Stimulated activated CD8-positive, alpha-beta memory T cell treated with anti-CD3 and anti-CD28 coated beads, Interleukin-4, amount 100 ng/mL, for 1 hour (primary cell): ENCODE measurements at places on chromosomes 12 and 14.

DNA sequence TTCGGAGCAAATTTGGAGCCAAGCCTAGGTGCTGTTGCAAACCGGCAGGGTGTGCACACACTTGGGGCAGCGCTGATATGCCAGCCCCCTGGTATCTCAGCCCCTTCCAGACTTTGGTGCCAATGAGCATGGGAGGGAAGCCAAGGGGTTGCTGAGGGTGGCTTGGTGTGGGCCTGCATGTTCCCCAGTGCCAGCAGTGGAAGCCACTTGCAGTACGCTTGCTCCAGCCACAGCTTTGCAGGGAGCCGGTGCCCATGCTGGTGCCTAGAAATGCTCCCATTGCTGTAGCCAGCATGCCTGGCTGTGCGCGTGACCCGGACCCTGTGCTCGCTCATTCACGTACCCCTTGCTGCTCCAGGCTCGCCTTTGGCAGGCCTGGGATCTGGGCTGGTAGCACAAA, 67.1 kb upstream of the DNM1L start:
- no peak for DNase-seq

DNA sequence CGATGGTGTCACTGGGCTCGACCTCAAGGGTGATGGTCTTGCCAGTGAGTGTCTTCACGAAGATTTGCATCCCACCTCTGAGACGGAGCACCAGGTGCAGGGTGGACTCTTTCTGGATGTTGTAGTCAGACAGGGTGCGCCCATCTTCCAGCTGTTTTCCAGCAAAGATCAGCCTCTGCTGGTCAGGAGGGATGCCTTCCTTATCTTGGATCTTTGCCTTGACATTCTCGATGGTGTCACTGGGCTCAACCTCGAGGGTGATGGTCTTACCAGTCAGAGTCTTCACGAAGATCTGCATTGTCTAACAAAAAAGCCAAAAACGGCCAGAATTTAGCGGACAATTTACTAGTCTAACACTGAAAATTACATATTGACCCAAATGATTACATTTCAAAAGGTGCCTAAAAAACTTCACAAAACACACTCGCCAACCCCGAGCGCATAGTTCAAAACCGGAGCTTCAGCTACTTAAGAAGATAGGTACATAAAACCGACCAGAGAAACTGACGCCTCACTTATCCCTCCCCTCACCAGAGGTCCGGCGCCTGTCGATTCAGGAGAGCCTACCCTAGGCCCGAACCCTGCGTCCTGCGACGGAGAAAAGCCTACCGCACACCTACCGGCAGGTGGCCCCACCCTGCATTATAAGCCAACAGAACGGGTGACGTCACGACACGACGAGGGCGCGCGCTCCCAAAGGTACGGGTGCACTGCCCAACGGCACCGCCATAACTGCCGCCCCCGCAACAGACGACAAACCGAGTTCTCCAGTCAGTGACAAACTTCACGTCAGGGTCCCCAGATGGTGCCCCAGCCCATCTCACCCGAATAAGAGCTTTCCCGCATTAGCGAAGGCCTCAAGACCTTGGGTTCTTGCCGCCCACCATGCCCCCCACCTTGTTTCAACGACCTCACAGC, 717 bp downstream of the UBC start:
- peak; percentile 87 for DNase-seq

- no peak for DNase-seq
Measured at GRCh38 chr14:94473666-94474410, 2.2 kb downstream of the SERPINA9 start.

GRCh38 chr12:42213954-42214426, 24.1 kb downstream of the YAF2 start:
- DNase-seq: no peak

- no peak for DNase-seq
Measured at GRCh38 chr12:106300761-106301160, 1.8 kb upstream of the TCP11L2 start.

DNA sequence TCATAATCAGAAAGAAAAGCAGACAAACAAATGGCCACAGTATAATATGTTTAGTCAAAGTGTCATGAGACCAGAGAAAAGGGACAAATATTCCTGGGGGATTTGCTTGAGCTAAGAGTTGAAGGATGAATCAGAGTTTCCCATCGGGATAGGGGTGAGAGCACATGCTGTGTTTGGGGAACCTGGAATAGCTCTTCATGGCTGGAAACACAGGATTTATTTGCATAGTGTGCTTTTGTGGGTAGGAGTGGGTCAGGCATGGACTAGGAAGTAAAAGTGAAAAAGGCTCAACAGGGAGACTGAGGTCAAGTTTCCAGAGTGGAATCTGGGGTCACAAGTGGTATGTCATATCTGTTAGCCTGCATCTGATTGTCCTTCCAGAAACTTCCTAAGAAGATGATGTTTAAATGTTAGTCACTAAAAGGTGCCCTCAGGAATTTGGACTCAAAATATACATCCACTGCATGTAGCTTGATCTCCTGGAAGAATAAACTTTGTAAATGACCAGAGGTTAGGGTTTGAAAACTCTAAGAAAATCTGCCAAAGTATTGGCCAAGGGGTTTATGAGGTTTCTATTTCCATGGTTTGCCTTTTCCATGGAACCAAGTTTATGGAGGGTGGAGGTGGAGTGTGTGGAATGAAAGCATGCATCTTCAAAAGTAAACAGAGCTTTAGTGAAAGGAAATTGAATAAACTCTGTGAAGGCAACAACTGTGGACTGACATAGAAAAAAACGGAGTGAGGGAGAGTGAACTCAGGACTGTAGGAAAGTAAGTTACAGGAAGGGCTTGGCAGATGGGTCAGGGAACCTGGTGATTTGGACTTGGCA, 344.6 kb downstream of the C12orf75 start:
- DNase-seq: no peak

DNA sequence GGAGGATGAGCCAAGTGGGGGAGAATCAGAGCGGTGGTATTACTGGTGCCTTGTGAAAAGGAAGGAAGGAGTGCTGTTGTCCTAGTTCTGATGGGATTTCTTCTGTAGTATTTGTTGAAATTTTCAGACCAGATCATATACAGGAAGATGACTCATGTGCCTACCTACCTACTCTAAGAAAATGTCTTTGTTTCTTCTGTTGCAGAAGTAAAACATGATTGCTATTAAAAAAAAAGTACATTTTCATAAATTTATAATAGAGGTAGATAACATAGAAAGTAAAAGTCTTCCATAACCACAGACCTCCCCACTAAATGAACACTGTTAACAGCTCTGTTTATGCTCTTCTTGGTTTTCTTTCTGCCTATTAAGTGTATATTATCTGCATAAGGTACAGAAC, 26.9 kb downstream of the SAMD4A start:
- no peak for DNase-seq

DNA sequence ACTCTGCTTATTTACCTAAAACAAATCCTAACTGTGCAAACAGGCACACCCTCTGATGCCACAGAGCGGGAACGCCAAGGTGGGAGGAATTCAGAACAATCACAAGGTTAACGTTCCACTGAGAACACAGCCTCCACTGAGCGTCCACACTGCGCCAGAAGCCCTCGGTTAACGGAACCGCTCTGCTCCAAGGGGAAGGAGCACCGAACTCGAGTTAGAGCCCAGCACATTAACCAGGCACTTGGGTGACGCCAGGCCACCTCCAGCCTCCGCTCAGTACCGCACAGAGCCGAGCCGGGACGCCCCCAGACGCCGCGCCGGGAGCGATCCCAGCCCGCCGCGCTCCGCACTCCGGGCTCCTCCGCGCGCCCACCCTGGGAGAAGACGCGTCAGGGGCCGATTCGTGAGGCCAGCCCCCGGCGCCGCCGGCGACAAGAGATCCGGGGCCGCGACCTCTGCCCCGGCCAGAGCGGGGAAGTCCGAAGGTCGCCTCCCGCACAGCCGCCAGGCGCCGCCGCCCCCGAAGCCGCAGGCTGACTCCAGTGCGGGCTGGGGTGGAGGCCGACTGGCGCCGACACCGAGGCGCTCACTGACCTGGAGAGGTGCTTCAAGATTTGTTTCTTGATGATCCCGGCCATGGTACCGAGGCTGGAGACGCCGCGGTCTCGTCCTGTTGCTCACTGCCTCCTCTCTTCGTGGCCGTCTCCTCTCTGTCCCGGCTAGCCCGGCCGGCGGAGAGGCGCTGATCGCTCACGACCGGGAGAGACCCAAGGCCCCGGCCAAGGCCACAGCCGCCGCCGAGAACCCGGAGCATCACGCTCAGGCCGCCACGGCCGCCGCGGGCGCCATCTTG, 450 bp downstream of the BLTP3B start:
- peak; percentile 17 for DNase-seq

- no peak for DNase-seq
Measured at GRCh38 chr12:111777345-111778045, 10.8 kb downstream of the ALDH2 start.

DNA sequence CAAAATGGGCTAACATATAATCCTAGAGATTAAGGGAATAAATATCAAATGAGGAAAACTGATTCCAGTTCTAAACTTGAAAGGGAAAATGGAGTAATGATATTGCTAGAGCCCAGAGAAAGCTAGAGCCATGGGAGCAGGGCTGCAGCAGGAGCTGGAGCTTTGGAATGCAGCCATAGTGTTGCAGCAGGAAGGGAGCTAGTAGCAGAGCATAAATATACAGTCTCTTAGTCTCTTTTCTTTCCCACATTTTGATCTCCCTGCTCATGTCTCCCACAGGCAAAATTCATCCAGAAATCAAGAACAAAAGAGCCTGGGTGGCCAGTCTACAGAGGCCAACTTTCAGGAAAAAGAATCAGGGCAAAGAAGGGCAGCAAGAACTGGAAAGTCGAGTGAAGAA, 253.7 kb downstream of the ATXN7L3B start:
- no peak for DNase-seq

GRCh38 chr12:6827982-6828780, at the start of gene P3H3:
Gene P3H3 (plus strand): TSS chr12:6828407. CDS start chr12:6828441, 34 bp downstream.
- no peak for DNase-seq

DNA sequence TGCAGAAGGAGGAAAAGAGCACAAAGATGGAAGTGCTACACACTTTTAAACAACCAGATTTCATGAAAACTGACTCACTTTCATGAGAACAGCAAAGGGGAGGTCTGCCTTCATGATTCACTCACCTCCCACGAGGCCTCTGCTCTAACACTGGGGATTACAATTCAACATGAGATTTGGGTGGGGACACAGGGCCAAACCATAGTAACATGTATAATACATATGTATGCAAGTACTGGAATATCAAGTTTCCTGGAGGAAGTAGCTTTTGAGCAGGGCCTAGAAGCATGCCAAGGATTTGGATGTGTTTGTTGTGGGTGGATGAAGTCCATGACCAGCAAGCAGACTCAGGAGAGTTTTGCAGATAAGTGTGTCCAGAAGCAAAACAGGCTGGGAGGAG, 409.0 kb downstream of the RGS6 start:
- DNase-seq: no peak

DNA sequence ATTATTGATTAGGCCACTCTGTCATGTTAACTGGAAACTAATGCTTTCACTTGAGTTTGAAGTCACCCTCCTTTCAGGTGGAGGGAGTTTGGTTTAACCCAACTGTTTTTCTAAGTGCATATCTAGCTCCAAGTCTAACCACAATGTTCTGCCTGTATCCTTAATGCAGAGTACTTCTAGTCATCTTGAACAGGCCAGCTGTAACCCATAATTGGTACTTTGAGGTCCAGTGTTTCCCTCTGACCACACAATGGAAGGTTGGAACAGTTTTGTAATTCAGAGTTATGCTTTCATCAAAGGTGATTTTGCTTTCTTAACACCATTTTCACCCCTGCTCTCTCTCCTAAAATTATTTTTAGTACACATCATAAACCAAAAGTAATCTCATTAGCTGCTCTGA, 237.2 kb upstream of the DCN start:
- DNase-seq: no peak

GRCh38 chr12:52097045-52097666, 17.7 kb downstream of the SMIM41 start:
- DNase-seq: no peak

GRCh38 chr12:59570145-59570544, 25.7 kb upstream of the SLC16A7 start:
- DNase-seq: no peak

DNA sequence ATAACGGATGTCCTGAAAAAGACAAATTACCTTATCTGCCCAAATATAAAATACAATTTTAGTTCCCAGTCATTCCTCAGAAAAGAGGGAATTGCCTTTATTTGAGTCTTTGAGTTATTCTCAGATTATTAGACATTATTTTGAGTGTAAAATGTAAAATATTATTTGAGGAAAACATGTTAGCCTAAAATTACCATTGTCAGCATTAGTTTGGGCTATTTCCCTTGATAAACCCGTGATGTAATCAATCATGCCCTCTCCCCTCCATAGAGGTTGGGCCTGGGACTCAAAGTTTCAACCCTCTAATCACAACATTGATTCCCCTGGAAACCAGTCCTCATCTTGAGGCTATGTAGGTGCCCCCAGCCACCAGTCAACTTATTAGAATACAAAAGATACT, 213.4 kb downstream of the NUBPL start:
- no peak for DNase-seq
